ENCODE measurements at places on chromosomes 6 and 20. TPM values are rescaled to one million over a fixed set of nuclear protein-coding genes. Genes with fewer than 3 reads are reported as not detected.

The STMND1 gene
- total RNA-seq, result not detected

The MICB gene
- 12.6 TPM for total RNA-seq

DNA sequence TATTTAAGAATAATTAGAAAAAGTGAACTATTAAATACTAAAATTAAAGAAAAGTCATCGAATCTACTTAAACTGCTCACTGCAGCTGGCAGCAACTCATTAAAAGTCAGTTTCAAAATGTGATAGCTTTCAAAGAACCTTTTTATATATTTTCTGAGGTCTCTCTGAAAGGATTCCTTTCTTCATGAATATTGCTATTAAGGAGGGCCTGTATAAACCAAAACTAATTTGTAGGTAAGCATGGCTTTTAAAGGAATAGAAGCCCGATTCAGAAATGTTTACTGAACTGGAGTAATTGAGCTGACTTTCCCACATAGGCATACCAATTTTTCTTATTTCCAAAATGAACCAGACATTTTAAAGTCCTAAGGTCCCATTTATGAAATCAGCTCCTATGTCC, 41.2 kb upstream of the ENPP1 start:
- no peaks in the 10 kb centered on the region for H3K36me3 ChIP-seq
- no peaks in the 10 kb centered on the region for H3K27me3 ChIP-seq
- no peak overlapping the region for H3K27ac ChIP-seq
- DNase-seq, result no peak
- H3K4me3 ChIP-seq, result no peak overlapping the region

- no peaks in the 10 kb centered on the region for H3K4me1 ChIP-seq
- H3K36me3 ChIP-seq, result no peaks in the 10 kb centered on the region
- DNase-seq, result no peak
- no peak overlapping the region for H3K4me3 ChIP-seq
- H3K27me3 ChIP-seq, result no peaks in the 10 kb centered on the region
- H3K27ac ChIP-seq, result no peak overlapping the region
These were observed 175.1 kb downstream of the ARHGAP18 start for GRCh38 chr6:129534926-129535325.

- H3K27me3 ChIP-seq, result no peaks in the 10 kb centered on the region
- DNase-seq, result no peak
- H3K4me1 ChIP-seq, result no peaks in the 10 kb centered on the region
- no peak overlapping the region for H3K27ac ChIP-seq
These were observed 123.2 kb downstream of the ARHGAP18 start for GRCh38 chr6:129586815-129587214.

DNA sequence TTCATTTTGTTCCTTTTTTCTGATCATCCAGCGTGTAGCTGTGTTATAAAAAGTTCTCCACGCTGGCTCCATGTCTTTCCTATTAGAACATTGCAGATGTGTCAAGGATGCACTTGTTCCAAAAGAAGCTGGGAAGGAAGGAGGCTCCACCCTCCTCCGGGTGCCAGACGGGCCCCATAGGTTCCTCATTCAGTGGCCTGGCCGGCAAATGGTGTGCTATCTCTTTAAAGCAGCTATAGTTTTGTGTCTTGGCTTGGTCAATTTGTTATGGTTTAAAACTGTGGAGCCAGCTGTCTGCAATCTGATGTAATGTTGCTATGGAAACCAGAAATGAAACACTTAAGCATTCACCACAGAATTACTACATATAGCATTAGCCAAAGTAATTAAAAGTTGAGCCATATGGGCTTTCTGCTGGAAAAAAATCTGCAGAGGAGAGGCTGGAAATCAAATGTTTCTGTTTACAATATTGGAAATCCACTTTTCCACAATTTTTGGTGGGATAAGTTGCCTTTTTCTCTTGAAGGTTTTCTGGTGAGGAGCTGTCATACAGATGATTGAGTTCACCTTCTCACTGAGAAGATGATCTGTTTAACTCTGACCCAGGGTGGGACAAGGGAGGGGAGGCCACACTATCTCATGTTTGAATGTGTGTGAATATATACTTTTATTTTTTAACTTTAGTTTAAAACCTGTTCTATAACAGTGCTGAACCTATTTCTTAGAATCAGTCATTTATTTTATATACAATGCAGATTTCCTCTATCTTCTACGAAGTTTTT, 167.4 kb downstream of the SASH1 start:
- H3K4me3 ChIP-seq, result no peak overlapping the region
- H3K27me3 ChIP-seq, result no peaks in the 10 kb centered on the region
- no peak for DNase-seq
- H3K27ac ChIP-seq, result no peak overlapping the region
- no peaks in the 10 kb centered on the region for H3K4me1 ChIP-seq
